COLO829 (cell line): ENCODE measurements at places on chromosomes 12 and 14.

GRCh38 chr12:94872007-94872653, 131.4 kb downstream of the NDUFA12 start:
- DNase-seq: no peak

- no peak for DNase-seq
Measured at GRCh38 chr14:64709126-64709525, 4.9 kb downstream of the PLEKHG3 start.

GRCh38 chr12:121017966-121018491, 1.7 kb upstream of the C12orf43 start:
- DNase-seq: no peak

- no peak for DNase-seq
Measured at GRCh38 chr14:36508418-36509068, 11.5 kb downstream of the NKX2-1 start.

DNA sequence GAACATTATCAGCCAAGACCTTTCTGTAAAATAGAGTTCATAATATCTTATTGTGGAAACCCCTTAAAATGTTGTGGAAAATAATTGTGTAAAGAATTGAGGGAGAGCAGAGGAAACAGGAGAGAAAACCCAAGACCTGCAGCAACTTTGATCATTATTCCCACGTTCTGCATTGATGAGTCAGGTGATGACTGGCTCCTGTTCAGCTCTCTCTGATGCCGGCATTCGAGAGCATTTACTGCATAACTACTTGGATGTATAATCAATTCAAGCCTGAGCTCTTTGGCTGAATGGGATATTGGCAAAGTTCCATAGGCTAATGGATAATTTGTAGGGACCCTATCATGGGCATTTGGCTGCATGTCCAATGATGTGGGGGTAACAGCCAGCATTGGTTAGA, 176.3 kb upstream of the ARID2 start:
- DNase-seq: no peak

- no peak for DNase-seq
Measured at GRCh38 chr12:89525305-89525823, 483 bp downstream of the POC1B start.

DNA sequence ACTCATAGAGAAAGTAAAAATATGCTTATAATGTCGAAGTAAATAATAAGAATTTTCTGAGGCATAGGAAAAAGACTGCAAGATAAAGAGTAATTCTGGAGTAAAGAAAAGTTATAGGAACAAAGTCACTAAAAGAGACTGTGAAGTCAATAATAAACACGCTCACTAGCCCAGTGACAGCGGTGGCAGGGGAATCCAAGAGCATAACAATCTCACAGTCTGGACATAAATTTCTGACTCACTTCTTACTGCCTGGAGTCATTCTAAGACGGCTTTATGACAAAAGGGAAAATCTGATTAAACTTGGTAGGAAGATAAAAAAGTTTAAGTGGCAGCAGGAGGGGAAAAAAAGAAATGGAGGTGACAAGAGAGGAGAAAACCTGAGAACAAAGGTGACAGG, 56.4 kb upstream of the GRIP1 start:
- no peak for DNase-seq

- no peak for DNase-seq
Measured at GRCh38 chr14:102819176-102819628, 42.0 kb downstream of the TRAF3 start.

DNA sequence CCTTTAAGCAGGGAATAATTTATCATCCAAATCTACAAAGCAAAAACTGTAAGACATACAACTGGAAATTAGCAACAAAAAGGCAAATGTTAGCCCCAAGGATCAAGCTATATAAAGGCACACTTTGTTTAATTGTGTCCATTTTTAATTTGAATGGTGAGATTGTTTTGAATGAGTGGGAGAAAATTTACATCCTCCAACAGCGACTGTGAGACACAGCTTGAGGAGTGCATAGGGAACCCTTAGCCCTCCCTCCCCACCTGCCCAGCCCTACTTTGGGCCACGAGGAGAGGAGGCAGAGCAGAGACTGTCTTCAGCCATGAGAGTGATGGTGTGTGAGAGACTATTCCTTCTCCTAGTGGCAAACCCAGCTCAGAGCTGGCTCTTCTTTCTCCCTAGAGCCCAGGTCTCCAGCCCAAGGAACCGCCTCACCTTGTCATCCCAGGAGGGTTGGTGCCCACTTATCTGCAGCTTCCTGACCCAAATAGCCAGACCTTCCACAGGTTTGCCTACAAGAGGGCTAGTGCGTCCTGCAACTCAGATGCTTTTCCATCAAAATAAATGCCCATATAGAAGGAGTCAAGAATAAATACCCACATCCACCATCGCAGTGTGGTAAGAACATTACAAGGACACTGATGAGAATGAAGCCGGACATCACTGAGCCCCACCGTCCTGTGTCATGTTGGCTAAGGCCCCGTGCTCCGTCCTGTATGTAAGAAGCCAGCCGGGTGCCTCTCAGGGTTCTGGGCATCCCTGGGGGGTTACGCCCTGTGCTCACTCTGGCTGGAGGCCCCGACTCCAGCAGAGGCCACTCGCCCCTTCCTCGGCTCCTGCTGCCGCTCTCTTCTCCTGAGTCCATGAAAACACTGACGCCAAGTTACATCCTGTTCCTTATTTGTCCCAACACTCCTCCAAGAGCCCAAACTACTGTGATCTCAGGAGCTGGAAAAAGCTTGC, 36.4 kb upstream of the C14orf180 start:
- no peak for DNase-seq

- peak; percentile 86 for DNase-seq
Measured at GRCh38 chr14:31880935-31881334, 196.2 kb upstream of the ARHGAP5 start.

DNA sequence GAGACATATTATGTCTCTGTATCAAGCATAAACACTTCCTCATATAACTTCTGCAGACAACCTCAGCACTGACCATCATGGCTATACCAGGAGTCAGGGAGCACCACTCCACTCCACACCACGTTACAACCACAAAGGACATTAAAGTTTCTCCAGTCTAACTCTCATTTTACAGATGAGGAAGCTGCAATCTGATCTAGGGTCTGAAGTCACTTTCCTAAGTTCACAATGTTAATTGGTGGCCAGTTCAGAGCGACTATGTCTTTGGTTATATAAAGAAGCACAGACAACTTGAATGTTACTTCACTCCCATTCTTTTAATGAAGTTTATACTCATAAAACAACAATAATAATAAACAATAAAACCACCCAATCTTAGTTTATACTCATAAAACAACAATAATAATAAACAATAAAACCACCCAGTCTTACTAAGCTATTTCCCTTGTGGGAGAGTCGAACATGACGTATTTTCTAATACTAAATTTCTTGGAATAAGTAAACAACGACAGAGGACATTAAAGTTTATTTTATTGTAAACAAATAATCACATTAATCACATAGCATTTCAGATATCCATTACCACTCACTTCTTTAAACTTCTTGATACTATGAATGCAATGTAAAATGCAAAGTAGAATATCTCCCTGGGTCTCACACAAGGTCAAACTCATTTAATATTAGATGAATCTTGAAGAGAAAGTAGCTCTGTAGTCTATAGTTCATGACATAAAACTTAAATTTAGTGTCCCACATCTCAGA, 72.4 kb upstream of the SSTR1 start:
- no peak for DNase-seq

GRCh38 chr12:99059824-99060511, 414.9 kb downstream of the APAF1 start:
- no peak for DNase-seq

DNA sequence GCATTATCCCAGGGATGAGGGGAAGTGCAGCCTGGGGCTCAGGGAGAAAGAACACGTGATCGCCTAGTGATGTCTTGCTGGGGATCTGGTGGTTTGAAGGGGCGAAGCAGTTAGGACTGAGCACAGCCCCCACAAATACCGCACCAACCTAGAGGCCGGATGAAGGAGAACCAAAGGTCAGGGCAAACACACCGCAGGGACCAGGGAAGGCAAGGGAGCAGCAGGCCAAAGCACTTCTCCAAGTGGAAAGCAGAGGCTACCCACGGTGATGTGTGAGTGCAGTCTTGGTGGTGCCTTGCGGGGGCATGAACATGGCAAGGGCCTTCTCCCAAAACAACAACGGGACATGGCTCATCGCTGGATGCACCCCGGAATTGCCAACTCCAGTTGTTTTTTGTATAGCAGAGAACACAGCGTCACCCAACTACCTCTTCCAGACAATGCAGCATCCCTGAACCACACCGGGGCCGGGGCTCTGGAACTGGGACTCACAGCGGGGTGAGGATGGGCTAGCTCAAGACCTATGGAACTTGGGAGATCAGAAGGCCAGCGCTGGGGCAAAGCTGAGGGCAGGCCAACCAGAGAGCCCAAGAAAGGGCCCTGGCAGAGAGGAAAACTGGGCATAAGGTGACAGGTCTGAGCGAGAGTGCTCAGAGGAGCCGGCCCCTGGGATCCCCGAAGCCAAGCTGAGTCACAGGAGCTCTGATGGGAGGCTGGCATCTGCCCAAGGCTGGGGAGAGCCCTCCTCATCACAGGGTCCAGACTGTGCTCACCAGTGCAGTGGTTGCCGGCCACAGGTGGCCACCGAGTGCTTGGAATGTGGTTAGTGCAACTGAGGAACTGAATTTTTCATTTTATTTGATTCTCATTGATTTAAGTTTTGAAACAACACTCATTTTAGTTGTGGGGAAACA, 11.1 kb downstream of the GALNT16 start:
- no peak for DNase-seq

- DNase-seq: no peak
Measured at GRCh38 chr12:124227951-124228711, 66.8 kb upstream of the RFLNA start.

GRCh38 chr12:89994911-89995310, 286.3 kb upstream of the ATP2B1 start:
- no peak for DNase-seq

GRCh38 chr14:102965282-102965681, 42.8 kb downstream of the AMN start:
- DNase-seq: no peak

DNA sequence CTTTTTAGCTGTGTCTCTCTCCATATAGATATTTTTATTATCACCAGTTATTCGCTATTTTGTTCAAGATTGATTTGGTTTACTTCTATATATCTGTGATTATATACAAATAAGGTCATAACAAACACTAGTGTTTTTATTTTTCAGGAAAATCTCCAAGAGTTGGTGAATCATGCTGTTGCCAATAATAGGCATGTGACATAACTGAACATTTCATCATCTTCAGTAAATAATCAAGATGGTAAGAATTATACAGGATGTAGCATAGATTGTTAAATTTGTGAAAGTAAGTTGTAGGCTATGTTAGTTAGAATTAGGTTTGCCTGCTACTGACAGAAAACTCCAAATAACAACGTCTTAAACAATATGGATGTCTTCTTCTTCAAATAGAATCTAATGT, 240.9 kb upstream of the PDE3A start:
- DNase-seq: no peak

GRCh38 chr12:32083489-32083888, 23.2 kb upstream of the BICD1 start:
- DNase-seq: peak; percentile 41

GRCh38 chr12:8466241-8466640, 10.5 kb downstream of the CLEC6A start:
- no peak for DNase-seq

- no peak for DNase-seq
Measured at GRCh38 chr12:43733687-43734086, 24.9 kb downstream of the PUS7L start.

- DNase-seq: no peak
Measured at GRCh38 chr14:63401646-63402045, 82.9 kb upstream of the GPHB5 start.

DNA sequence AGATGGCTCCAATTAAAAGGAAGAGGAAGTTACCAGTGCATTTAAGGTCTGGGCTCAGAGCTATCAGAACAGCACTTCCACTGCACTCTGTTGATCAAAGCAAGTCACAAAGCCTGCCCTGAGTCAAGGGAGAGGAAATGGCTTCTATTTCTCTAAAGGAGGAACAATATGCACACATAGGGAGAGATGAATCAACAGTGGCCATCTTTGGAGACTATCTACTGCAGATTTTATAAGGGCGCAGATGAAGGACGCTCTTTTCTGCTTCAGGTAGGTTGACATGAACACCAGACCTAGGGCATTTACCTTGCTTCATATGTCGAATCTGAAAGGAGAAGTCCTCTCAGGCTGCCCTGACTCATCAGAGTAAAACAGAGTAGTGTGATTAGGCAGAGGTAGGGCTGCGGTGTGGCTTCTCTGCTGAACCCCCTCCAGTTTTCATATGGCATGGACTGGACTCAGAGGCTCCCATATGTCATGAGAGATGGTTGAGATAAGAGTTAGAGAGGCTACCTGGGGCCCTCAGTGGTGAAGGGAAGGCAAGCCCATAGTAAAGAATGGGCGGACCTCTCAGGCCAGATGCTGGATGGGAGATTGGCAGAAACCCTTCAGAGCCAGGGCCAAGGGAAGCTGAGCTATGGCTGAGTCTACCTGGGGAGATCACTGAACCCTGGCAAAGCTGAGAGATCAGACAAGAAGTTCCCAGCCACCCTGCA, 84.4 kb downstream of the ARF6 start:
- no peak for DNase-seq

DNA sequence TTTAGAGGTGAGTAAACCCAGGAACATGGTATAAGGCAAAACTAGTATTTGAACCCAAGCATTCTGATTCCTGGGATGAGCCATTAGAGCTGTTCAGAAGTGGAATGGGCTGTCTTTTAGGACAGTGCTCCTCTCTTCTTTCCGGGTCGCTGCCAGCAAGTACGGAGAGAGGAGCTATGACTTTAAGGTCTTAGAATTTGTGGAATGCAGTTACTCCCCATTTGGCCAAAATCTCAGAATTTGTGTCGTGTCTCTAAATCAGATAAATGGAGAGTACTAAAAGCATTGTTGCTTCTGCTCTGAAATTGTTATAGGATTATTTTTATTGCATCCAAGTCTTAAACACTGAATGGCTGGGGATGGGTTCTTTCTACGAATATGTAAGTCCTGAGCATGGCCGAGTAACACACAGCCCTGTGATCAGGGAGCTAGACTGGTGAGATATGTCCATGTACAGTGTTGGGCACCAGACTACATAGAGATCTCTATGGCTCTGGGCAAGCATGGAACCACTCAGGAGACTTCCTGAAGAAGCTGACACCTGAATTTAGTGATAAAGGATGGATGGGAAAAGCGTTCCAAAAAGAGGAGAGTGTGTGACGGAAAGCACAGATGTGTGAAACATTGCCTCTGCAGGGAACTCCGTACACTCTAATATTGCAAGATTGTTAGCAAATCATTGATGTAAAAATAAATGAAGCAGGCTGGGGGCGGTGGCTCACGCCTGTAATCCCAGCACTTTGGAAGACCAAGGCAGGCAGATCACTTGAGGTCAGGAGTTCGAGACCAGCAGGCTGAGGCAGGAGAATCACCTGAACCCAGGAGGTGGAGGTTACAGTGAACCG, 184.7 kb downstream of the SRGAP1 start:
- no peak for DNase-seq

- no peak for DNase-seq
Measured at GRCh38 chr12:105855361-105856047, 283.2 kb downstream of the NUAK1 start.

- no peak for DNase-seq
Measured at GRCh38 chr12:95796225-95796981, 5.8 kb upstream of the NTN4 start.

DNA sequence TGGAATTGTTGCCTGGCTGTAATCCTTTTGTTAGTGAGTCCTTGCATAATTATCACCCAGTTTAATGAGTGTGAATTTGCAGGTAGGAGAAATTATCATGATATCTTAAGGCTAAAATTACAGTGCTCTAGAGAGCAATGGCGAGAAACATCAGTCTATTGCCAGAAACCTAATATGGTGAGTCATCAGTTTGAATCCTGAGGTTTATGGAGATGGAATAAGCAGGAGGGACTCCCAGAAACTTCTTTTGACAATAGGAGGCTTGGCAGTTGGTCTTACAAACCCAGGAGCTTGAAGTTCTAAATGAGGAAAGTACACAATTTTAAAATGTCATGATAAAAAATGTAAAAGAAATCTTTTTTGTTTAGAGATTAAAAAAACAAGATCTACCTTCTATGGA, 31.5 kb upstream of the CRADD start:
- peak; percentile 13 for DNase-seq
